ENCODE measurements at places on chromosomes 11 and 22.

DNA sequence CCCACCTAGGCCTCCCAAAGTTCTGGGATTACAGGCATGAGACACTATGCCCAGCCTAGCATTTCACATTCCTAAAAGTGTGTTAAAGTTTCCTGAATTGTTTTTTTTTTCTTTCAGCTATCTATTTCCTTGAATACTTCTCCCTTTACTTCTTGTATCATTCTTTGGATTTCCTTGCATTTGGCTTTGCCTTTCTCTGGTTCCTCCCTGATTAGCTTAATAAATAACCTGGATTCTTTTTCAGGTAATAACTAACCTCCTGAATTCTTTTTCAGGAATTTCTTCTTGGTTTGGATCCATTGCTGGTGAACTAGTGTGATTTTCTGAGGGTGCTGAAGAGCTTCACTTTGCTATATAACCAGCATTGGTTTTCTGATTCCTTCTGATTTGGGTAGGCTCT, 47.9 kb downstream of the MRGPRX2 start:
- H3K27ac ChIP-seq, result no peak overlapping the region
- no peaks in the 10 kb centered on the region for H3K4me1 ChIP-seq
- no peak for DNase-seq
- H3K4me3 ChIP-seq, result no peak overlapping the region

- H3K27me3 ChIP-seq, result no peaks in the 10 kb centered on the region
- no peak overlapping the region for H3K27ac ChIP-seq
- no peak overlapping the region for H3K4me3 ChIP-seq
- H3K36me3 ChIP-seq, result no peaks in the 10 kb centered on the region
- no peaks in the 10 kb centered on the region for H3K4me1 ChIP-seq
These were observed 65.5 kb upstream of the CHORDC1 start for GRCh38 chr11:90288212-90288821.

DNA sequence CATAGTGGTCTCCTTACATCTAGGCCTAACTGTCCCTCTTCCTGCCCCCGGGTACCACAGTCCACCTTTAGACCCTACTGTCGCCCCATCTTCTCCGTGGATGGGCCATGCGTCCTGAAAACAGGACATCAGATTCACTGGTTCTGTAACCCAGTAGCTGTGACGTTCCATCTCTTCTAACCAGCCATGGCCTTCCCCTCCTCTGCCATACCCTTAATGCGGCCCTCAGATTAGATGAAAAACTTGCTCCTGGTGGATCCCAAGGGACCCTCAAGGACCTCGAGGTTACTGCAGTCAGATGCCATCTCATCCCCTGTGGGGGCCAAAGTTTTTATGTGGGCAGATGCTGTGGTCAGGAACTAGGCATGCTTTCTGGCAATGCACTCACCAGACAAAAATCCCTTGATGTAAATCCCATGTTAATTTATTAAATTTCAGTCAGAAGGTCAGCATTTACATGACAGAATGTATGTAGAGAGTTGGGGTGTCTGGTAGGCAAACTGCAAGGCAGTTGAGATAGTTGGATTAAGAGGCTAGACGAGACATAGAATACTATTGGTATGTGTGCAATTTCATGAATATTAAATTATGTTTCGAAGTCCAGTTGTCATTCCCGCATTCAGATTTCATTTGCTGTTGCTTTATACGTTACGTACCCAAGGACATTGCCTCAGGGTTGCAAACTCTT, 64.3 kb downstream of the WNT11 start:
- no peaks in the 10 kb centered on the region for H3K36me3 ChIP-seq
- no peak overlapping the region for H3K27ac ChIP-seq
- H3K4me3 ChIP-seq, result no peak overlapping the region
- no peak for DNase-seq

DNA sequence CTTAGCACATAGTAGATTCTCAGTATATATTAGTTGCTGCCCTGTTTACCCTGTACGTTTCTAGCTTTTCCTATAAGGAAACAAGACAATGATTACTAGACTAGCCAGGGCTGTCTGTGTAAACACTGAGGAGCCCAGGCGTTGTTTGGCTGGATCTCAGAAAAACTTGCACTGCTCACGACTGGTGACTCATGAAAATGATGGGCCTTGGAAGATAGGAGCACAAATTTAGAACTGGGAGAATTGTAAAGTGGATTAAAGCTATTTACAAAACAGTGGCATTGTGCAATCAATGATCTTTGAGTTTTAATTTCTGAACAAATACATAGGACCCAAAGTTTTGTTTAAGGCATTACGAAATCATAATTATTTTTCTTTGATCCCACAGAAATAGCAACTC, 276.9 kb downstream of the FAM76B start:
- peak; percentile 71 for DNase-seq
- H3K27ac ChIP-seq, result no peak overlapping the region
- H3K4me1 ChIP-seq, result peaks cover 6% of the 10 kb centered on the region
- no peak overlapping the region for H3K4me3 ChIP-seq
- H3K36me3 ChIP-seq, result no peaks in the 10 kb centered on the region

DNA sequence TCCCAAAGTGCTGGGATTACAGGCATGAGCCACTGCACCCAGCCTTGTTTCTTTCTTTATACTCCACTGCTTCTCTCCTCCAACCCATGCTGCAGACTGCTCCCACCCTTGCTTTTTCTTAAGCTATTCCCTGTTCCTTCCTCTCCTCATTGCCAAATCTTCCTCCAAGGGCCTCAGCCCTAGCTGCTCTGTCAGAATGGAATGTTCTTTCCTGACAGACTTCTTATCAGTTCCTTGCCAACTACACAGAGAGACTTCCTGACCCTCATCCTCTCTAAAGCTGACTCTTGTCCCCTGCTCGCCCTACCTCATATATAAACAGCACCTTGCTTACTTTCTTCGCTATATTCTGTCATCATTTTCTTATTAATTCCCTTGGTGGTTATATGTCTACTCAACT, 16.9 kb upstream of the PIK3C2A start:
- no peaks in the 10 kb centered on the region for H3K36me3 ChIP-seq
- no peak overlapping the region for H3K27ac ChIP-seq
- H3K27me3 ChIP-seq, result no peaks in the 10 kb centered on the region
- H3K4me1 ChIP-seq, result peaks cover 6% of the 10 kb centered on the region

DNA sequence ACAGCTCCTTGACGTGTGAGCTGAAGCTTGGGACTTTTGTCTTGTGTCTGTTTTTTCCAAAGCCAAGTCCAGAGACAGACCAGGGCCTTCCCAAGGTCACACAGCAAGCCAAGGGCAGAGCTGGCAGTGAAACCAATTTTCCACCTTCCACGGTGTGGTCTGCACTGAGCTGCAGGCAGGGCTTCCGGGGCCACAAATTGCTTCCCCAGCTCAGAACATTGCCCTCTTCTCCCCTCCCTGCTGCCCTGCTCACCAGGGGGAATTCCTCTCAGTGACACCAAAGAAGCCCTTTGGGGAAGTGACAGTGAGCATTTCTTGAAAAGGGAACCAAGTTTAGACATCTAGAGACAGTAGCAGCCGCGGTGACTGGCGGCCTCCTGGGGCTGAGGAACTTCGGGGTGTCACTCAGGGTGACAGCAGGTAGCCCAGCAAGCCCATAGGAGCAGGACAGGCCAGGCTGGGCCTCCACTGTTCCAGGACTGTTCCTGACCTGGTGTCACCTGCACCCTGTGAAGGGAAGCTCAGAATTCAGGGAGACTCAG, 9.2 kb downstream of the FXYD2 start:
- H3K4me1 ChIP-seq, result peaks cover 28% of the 10 kb centered on the region
- no peak overlapping the region for H3K27ac ChIP-seq
- DNase-seq, result no peak
- H3K27me3 ChIP-seq, result no peaks in the 10 kb centered on the region
- H3K36me3 ChIP-seq, result no peaks in the 10 kb centered on the region

DNA sequence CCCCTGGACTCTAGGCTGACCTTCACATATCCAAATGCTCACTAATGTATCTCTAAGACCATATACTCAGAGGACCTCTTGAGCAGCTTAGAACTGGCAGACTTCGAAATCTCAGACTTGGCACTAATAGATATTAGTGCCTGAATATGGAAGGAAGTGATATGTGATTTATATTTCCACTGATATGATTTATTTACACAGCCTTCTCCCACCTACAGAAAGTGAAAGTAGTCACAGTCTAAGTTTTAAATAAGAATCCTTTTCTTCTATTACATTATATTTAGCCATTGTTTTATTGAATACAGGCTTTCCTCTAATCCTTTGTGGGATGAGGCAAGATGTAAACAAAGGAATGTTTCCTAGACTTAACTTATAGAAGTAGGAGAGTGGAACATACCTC, 6.7 kb upstream of the NAV2 start:
- H3K4me3 ChIP-seq, result no peak overlapping the region
- no peaks in the 10 kb centered on the region for H3K27me3 ChIP-seq
- no peak for DNase-seq
- H3K27ac ChIP-seq, result no peak overlapping the region

- no peaks in the 10 kb centered on the region for H3K27me3 ChIP-seq
- H3K4me3 ChIP-seq, result no peak overlapping the region
- no peak for DNase-seq
- no peaks in the 10 kb centered on the region for H3K4me1 ChIP-seq
These were observed 2.5 kb downstream of the PLAAT2 start for GRCh38 chr11:63560506-63561180.

GRCh38 chr11:60932605-60933356, 8.5 kb downstream of the TMEM132A start:
- H3K36me3 ChIP-seq, result no peaks in the 10 kb centered on the region
- no peak overlapping the region for H3K27ac ChIP-seq
- H3K27me3 ChIP-seq, result no peaks in the 10 kb centered on the region
- no peaks in the 10 kb centered on the region for H3K4me1 ChIP-seq
- DNase-seq, result no peak

DNA sequence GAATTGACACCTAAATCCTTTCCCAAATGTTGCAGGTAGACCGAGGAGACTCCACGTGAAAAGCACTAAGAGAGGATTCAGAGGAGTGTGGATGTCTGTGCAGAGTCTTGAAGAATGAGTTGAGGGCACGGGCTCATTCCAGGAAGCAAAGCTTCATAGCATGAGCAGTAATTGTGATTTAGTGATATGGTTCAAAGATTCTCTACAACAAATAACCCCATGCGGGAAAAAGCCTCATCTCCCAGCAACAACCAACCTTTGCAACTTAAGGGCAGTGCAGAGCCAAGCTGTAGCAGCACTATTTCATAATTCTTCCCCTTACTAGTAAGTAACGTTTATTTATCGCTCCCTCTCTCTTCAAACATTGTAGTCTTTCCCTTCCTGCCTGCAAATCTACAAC, 87.5 kb upstream of the CLMP start:
- no peaks in the 10 kb centered on the region for H3K4me1 ChIP-seq
- DNase-seq, result no peak
- H3K36me3 ChIP-seq, result no peaks in the 10 kb centered on the region
- no peaks in the 10 kb centered on the region for H3K27me3 ChIP-seq

DNA sequence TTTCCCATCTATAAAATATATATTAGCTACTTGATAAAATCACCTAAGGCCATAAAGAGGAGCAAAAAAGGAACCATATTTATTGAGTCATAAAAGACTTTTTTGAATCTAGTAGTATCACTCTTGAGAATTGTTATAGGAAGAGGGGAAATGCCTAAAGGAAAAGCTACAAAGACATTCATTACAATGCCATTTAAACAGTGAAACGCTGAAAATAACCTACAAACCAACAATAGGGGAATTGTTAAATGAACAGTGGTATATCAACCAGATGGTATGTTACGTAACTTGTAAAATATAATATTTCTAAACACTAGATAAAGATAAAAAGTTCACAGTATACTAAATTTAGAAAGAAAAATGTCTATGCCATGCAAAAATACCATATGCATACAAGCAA, 47.5 kb downstream of the FAM181B start:
- no peak overlapping the region for H3K4me3 ChIP-seq
- no peak for DNase-seq
- H3K27ac ChIP-seq, result no peak overlapping the region
- H3K36me3 ChIP-seq, result no peaks in the 10 kb centered on the region
- no peaks in the 10 kb centered on the region for H3K4me1 ChIP-seq

DNA sequence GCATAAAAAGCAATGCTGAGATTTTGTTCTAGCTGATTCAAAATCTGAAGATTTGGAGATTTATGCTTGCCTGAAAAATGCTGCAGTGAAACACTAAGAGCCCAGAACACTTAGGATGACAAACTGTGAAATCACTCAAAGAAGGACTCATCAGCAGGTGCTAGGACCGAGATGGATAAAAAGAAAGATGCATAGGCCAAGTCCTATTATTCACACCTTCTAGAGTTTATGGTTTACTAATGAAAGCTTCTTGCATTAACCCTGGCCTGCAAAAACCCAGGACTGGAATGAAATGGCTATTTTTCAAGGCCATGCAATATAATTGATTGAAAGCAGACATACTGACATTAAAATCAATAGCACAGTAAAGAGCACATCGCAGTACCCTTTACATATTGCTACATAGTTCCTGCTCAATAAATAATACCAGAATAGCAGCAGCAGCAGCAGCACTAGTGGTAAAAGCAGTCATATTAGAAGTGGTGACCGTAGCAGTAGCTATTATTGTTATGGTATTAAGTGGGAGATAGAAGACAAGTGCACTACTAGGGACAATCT, 161.7 kb downstream of the RAB38 start:
- H3K27me3 ChIP-seq, result no peaks in the 10 kb centered on the region
- DNase-seq, result no peak
- H3K27ac ChIP-seq, result no peak overlapping the region
- no peak overlapping the region for H3K4me3 ChIP-seq
- no peaks in the 10 kb centered on the region for H3K4me1 ChIP-seq

All from testis (tissue), 5 donors.